ENCODE measurements at places on chromosomes 1 and 21.

GRCh38 chr1:173341307-173341706, 134.2 kb upstream of the TNFSF4 start:
- no peak for DNase-seq

DNA sequence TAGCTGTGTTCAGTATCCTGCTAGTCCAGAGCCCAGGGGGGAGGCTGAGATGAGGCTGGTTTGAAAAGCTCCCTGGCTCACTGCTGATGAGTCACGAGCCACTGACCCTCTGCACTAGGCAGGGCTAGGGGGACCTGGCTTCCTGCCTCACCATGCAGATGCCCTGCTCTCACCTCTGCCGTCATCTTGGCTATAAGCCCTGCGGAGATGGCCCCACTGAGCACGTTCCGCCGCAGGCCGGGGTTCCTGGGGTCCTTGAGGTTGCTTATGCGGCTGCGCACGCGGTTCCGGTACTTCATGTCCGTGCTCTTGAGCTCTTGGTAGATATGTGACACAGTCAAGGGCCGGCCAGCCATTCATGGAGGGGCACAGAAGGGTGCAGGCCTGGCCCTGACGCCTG, 24.1 kb upstream of the ZNF436 start:
- DNase-seq = no peak

DNA sequence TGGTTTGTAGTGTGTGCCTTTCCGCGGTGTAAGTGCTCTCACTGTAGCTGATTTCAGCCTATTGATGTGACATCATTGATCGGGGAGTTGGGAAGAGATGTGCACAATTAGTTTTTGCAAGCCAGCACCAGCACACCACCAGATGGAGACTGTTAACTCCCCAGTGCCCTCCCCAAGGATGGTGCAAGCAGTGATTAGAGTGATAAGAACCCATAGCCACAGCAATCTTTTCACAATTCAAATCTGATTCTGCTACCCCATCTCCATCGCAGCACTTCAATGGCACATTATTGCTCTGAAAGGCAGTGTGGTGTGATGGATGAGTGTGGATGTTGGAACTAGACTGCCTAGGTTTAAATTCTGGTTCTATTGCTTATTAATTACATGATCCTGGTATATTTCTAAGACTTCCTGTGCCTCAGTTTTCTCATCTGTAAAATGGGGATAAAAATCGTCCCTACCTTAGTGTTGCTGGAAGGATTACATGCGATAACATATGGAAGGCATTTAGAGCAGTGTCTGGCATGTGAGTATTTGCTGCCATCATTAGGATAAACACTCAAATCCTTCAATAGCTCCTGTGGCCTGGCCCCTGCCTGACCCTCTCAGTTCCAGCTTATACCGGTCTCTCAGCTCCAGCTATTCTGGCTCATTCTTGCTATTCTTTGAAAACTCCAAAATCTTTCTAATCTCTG, 6.7 kb downstream of the CSF3R start:
- no peak for DNase-seq

DNA sequence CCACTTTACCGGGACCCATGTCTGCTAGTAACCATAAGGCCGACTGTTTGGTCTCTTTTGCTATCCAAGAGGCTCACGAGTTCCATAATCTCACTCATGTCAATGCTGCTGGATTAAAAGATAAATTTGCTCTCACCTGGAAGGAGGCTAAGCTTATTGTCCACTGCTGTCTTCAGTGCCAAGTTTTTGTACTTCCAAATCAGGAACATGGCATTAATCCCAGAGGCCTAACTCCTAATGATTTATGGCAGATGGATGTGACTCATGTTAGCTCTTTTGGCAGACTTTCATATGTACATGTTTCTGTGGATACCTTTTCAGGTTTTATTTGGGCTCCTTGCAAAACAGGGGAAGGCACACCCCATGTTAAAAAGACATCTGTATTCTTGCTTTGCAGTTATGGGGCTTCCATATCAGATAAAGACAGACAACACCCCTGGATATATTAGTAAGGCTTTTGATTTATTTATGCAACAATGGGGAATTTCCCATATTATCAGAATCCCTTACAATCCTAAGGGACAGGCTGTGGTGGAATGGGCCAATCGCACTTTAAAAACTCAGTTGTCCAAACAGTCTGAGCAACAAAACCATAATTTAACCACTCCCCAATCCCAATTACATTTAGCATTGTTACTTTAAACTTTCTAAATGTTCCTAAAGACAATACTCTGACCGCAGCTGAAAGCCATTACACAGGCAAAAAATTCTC, 162.7 kb downstream of the IER5 start:
- no peak for DNase-seq

DNA sequence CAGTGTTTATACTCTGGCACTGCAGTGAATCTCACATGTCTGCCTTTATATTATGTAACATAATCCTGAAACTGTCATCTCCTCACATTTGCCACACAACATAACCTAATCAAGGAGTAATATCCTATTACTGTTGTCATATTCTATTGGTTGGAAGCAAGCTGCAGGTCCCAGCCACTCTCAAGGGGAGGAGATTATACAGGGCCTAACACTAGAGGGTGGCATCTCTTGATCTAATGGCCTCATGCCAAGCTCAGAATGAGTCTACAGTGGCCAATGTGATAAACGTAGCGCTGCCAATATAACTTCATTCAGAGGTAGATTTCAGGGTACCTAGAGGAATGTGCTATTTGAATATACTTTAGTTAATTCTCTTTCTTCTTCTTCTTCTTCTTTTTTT, 166.8 kb downstream of the BACH1 start:
- no peak for DNase-seq

DNA sequence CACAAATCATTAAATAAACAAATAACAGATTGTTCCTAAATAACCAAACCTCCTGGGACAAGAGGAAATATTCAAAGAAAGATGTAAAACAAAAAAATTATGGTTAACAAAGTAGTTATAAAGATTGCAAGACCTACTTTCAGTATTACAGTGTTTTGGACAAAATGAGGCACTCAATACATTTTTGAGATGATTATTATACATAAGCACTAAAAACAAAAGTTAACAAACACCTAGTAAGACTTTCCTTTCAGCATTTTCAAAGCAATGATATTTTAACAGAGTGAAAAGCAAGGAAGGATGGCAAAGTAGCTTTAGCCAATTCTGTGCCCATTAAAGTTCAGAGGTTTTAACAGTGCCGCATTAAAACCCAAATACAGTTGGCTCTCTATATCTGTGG, 17.2 kb downstream of the OMA1 start:
- no peak for DNase-seq

GRCh38 chr1:84834419-84835064, 58.5 kb downstream of the LPAR3 start:
- no peak for DNase-seq

DNA sequence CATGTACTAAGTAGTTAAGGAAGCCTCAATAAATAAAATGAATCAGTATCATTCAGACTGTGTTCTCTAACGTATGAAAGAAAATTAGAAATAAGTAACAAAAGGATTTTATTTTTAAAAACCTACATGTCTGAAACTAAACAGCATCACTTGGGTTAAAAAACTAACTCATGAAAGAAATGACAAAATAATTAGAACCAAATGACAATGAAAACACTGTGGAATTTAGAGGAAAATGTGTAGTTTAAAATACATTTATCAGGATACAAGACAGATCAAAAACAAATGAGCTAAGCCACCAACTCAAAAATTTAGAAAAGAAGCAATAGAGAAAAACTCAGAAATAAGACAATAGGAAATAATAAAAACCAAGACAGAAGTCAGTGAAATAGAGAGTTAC, 108.7 kb downstream of the TENT5C start:
- DNase-seq = no peak

DNA sequence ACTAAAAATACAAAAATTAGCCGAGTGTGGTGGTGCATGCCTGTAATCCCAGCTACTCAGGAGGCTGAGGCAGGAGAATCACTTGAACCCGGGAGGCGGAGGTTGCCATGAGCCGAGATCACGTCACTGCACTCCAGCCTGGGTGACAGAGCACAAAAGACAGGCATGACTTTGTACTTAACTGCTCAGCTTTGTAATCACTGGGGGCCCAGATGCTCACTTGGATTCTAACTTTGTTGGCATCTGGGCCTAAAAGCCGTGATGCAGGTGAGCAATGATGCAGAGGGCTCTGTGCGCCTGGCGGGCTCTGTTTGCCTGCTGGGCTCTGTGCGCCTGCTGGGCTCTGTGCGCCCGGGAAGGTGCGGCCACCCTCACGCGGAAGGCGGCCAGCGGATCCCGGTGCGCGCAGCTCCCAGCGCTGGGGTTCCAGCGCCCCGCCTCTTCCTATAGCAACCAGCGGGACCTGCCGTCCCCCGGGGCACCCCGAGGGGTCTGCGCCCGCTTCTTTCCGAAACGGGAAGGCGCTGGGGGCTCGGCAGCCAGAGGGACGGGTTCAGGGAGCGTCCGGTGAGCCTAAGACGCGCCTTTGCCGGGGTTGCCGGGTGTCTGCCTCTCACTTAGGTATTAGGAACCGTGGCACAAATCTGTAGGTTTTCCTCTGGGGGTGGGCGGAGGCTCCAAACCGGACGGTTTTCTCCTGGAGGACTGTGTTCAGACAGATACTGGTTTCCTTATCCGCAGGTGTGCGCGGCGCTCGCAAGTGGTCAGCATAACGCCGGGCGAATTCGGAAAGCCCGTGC, 31.7 kb downstream of the PRMT2 start:
- DNase-seq = peak; percentile 26

DNA sequence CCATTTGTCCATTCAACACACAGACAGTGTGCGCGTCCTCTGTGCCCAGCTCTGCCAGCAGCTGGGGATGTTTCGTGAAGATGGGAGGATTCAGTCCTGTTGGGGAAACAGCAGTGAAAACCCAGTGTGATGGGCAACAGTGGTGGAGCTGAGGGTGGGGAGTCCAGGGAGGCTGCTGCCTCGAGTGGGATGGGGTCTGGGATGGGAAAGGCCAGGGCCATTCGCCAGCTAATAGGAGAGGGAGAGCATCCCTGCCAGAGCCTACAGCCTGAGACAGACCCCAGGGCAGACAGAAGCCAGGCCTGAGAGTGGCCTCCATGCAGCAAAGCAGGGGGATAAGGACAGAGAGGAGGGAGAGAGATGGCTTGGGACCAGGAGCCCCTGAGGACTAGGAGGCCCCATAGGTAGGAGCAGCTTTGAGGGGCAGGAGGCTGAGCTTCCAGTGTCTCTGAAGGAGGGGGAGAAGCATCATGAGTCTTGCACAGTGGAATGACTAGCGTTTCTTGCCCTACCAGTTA, 252.6 kb downstream of the NPHP4 start:
- no peak for DNase-seq

DNA sequence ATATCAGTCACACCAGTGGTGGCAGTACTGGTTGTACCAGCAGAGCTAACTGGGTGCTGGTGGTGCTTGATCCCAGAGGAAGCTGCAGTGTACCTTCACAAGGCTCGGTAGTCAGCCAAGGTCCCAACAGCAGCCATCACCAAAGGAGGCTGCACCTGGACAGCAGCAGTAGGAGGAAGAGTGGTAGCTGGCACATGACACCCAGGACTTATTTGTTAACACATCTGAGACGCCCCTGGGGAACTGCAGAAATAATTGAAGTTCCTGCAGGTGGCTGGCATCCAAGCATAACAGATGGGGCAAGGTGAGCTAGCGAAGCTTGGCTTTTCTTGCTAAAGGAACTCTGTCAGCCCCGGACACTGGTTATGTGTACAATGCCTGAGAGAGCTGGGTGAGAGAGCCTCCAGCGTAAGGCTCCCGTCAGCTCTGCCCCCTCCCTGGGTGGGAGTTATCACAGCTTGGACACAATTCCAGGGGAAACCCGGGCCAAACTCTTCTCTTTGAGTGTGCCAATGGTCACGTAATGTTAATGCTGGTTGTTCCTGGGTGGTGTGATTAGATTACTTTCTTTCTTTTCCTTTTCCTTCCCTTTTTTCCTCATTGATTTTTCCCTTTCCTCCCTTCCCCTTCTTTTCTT, 29.1 kb upstream of the PARP1 start:
- DNase-seq = no peak

- DNase-seq = peak; percentile 59
These were observed 1.3 kb downstream of the PCNT start for GRCh38 chr21:46325073-46325912.

DNA sequence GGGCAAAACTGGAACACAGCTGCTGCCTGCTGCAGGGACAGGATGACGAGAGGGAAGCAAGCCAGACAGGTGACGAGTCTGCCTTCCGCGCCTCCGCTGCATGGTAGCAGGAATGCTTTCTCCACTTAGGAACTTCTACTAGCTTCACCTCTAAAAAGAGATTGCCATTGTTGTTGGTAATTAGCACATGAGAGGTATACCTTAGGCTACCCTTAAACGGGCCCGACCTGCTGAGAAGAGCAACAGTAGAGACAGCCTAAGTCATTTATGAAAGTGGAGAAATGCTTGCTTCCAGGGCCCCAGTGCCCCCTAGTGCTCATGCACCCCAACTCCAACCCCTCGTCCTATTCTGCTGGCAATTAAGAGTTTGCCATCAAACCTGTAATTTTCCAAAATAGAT, 96.9 kb upstream of the AKT3 start:
- DNase-seq = no peak

GRCh38 chr1:94413311-94413710, 4.9 kb upstream of the ABCD3 start:
- peak; percentile 81 for DNase-seq

GRCh38 chr21:14273736-14274538, 58.0 kb downstream of the RBM11 start:
- DNase-seq = peak; percentile 3

DNA sequence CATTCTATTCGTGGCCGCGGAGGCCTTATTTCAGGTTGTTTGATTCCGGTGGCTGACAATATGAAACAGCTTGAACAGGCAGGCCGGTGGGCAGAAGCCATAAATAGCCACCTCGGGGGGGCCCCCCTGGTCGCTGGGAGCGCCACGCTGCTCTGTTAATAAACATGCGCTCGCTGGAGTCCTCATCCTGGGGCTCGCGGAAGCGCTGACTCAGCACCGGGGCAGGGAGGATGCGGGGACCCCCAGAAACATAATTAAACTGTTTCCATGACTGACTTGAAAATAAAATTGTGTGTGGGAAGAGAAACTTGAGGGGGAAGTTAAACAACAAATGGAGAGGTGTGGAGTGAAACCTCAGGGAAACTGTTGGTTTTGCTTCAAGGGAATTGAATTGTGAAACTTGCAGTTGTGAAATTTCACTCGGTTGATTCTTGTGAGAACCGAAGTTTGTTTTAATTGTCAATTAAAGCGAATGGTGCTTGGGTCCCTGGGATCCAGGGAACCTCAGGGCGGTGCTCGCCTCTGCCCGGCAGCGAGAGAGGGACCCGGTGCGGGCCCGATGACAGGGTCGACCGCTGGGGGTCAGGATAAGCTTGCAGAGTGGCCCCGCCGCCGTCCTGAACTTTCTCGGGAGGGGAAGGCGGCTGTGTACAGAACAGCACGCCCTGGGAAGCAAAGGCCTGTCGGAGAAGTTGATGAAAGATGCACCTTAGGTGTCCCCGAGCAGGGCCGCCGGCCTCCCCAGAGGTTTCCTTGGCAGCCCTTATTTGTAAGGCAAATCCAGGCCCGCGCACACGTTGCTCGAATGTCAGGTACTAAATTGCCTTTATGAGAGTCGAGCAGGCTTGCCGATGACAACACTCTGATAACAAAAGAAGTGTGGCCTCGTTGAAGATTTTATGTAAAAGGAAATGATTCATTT, 176.9 kb upstream of the LMO4 start:
- DNase-seq = peak; percentile 51

Measured in Kasumi-1 (cell line).